ENCODE measurements at places on chromosomes 3 and 15.

DNA sequence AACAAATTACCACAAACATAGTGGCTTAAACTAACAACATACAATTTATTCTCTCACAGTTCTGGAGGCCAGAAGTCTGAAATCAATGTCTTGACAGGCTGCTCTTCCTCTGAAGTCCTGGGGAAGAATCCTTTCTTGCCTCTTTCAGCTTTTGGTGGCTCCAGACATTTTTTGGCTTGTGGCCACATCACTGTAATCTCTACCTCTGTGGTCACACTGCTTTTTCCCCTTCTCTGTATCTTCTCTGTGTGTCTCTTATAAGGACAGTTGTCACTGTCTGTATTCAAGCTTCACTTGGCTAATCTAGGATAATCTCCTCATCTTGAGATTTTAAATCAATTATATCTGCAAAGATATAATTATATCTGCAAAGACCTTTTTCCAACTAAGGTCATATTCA lies 80.3 kb upstream of the ABHD2 start:
- DNase-seq: no peak

DNA sequence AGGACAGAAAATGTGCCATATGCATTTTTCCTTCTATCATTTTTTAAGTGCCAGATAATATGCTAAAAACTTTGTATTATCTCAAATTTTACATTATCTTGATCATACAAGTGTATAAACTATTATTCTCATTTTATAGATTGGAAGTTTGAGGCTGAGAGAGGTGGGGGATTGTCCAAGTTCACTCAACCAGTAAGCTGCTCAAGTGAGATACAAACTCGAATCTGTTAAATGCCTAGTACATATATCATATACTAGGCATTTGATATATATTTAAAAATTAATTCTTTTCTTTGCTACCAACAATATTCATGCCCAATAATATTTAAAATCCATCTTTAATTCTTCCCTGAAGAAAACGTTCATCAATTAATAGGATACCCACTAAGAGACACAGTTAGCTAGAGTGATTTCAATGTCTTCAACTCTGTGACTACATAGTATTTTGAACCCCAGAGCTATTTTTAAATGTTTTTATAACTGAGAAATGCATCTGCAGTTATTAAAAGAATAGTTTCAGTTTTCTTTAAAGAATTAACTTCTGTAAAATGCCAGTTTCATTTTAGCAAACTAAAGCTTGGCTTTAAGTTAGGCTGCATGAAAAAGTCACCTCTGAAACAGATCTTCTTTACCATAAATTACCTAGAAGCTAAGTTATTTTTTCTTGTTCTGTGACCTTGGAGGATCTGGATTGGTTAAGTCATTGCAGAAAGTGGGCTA lies 40.4 kb downstream of the IQCB1 start:
- no peak for DNase-seq

- no peak for DNase-seq
These were observed 349.3 kb upstream of the THRB start for GRCh38 chr3:24843955-24844354.

GRCh38 chr15:57573151-57573550 lies 18.6 kb upstream of the MYZAP start:
- DNase-seq: no peak

DNA sequence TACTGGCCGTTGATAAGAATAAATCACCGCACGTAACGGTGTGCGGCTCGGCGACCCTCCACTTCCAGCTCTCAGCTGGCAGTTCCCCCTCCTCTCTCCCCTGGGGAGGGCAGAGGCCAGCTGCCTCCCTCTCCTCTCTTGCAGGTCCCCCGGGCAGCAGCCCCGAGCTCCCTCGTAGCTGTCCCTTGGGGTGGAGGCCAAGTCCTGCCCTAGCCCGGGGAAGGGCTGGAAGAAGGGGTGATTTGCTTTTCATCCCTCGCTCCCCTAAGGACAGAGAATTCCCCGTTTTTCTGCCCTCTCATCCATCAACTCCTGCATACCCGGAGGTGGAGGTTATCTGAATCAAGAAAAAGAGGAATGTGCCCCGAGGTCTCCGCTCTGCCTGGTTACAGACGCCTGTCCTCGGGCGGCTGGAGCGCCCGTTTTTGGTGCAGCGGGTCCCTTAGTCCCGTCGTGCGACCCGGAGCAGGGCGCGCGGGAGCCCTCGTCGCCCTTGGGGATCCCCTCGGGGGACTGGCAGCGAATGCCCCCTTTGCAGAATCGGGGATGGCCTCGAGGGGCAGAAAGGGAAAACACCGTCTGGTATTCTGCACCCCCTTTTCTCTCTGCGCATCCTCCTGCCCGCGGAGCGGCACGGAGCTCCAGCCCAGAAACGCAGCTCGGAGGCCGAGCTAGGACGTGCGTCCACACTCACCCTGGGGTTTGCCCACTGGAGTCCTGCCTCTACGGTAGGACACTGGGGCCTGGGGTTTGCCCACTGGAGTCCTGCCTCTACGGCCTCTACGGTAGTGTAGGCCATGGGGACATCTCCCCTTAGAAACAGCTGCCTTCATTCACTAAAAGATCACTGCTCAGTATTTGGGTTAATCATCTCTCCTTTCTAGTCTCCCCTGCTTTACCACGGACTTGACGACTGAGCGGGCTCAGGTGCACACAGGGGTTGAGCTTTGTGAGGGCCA lies 2.2 kb downstream of the PTPRG start:
- no peak for DNase-seq

- DNase-seq: no peak
These were observed 354.6 kb downstream of the GAP43 start for GRCh38 chr3:115977866-115978265.

- DNase-seq: no peak
These were observed 366.7 kb upstream of the SGO1 start for GRCh38 chr3:20552605-20553275.

DNA sequence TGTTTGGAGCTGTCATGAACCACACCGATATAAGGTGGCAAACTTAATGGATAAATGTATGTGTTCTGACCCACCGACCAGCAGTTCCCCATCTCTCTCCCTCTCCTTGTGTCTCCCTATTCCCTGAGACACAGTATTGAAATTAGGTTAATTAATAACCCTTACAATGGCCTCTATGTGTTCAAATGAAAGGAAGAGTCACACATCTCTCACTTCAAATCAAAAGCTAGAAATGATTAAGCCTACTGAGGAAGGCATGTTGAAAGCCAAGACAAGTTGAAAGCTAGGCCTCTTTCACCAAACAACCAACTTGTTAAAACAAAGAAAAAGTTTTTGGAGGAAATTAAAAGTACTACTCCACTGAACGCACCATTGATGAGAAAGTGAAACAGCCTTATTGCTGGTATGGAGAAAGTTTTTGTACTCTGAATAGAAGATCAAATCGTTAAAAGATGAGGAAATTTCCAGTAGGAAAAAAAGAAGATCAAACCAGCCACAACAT lies 15.0 kb downstream of the ATR start:
- DNase-seq: no peak

- no peak for DNase-seq
These were observed 140.9 kb downstream of the ATG7 start for GRCh38 chr3:11413071-11413470.

DNA sequence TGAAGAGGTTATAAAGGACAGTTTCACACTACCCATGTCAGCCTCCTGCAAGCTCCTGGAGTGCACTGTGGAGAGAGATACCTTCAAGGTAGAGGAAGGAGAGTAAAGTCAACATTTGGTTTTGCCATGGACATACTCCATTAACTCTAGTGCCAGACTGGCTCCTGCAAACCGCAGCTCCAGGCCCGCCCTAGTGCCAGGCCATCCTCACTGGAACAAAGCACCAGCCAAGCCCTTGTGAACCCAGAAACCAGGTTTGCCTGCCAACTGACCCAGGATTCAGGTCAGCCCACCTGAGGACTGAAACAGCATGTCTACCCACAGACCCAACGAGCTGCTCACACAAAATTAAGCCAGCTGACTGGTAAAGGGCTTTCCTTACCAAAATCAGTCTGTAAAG lies 41.0 kb upstream of the TP63 start:
- no peak for DNase-seq

- no peak for DNase-seq
These were observed 57.3 kb upstream of the DPH6 start for GRCh38 chr15:35603301-35603700.

- DNase-seq: no peak
These were observed 32.9 kb downstream of the IGDCC3 start for GRCh38 chr15:65344914-65345275.

DNA sequence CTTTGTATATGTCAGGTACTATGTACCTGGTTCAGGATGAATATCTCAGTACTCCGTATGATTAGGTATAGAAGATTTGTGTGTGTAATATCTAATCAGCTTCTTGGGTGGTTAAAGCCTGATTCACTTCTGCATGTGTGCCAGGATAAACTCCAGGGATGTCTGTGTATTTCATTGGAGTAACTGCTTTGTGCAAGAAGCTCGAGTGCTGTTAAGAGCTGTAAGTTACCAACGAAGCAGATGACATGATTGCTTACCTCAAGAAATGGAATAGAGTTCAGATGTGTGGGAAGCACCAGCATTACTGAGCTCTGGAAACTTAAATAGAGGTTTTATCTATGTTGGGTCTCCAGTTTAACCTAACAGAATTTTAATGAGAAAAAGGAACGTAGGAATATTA lies 23.7 kb downstream of the FAM98B start:
- no peak for DNase-seq

- DNase-seq: no peak
These were observed 101.4 kb upstream of the SOX2 start for GRCh38 chr3:181610083-181610972.

GRCh38 chr15:48646331-48646730 lies 822 bp upstream of the FBN1 start:
- DNase-seq: no peak

DNA sequence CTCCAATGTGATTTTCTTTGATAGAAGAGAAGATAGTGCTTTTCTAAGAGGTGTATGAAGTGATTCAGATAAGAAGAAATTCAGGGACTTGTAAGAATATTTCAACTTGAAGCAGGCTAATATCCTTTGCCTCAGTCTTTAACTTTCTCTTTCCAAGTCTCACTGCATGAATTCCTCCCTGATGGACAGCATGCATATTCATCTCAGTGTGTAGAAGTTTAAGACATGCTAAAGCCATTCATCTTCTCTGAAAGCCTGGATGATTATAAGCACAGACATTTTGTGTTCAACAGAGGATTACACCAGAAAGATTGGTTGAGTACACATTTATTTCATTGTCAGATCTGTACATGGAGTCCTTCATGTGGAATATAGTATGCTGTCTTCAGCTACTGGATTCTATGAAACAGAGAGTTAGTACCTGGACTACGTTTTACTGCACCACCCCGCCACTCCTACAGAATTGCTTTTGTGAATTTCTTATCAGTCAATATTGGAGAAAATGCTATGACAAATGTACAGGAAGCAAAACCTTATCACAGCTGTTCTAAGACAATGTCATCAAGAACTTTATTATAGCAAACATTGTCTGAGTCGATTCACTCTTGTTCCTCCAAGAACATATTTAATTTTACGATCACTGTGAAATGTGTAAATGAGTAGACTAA lies 1346.1 kb downstream of the OTOL1 start:
- no peak for DNase-seq

DNA sequence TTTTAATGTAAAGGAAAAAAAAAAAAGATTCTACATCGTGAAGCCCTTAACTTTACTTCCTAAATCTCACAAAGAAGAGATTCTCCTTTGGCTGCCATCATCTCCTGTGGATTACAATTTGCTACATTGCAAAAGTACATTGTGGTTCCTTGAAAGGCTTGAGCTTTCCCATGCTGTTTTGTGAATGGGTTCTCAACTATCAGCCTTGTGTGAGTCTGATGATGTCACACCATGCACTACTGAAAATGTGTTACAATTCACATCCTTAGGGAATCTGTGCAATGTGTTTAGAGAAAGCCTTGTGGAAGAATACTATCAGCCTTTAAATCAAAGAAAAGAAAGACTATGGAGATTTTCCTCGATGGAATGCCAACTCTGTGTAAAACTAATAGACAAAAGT lies 510.0 kb upstream of the ALCAM start:
- no peak for DNase-seq

All from activated CD4-positive, alpha-beta T cell treated with anti-CD3 and anti-CD28 coated beads, Interleukin-2, amount 50 U/mL, for 1 hour (primary cell).